ENCODE measurements at places on chromosomes 12 and 14.

DNA sequence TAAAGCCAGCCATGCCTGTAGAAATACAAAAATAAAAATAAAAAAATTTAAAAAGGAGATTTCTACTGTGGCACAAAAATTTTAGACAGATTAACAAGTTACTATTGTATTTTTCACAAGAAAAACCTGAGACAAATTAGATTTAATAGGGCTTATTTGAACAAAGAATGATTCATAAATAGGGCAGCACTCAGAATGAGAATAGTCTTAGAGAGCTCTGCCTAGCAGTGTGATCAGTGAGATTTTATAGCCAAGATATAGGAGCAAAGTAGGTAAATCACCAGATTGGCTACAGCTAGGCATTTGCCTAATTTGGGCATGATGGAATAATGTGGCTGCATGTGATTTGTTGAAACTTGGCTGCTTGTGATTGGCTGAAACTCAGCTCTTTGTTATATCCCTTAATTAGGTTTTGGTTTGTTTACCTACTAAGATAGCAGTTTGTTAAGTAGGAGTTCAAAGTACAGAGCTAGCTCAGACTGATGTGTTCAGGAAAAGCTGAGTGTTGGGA is 279.7 kb upstream of the TMTC1 start:
- no peak for DNase-seq

DNA sequence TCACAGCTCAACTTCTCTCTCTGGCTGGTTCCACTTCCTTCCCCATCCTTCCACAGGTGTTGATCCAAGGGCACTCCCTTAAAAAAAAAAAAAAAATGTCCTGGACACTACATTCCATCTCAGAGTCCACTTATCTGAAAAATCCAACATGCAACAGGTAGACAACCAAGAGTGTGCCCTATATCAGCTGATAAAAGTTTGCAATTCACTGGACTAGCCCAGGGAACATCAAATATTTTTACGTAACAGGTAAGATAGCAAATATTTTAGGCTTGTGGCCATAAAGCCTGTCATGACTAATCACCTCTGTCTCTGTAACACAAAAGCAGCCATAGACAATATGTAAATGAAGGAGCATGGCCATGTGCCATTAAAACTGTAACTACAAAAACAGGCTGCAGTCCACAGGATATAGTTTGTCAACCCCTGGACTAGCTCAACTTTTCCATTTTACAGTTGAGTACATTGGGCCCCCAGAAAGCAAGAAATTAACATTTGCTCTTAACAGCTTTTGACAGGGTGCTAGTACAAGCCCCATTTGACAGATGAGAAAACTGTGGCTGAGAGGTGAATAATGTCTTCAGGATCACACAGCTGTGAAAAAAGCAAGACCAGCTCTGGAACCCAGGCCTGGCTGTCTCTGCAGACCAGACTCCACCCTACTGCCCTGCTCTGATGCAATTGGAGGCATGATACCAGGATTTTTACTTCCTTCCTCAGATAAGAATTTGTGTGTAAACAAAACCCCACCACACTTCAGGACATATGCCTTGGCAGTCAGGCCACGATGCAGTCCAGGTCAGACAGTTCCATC is 68.9 kb downstream of the CMKLR1 start:
- DNase-seq, result no peak

GRCh38 chr12:91889910-91890309 is 255.7 kb downstream of the BTG1 start:
- DNase-seq, result no peak

- DNase-seq, result no peak
Measured at GRCh38 chr14:89256283-89256682, 160.8 kb downstream of the FOXN3 start.

DNA sequence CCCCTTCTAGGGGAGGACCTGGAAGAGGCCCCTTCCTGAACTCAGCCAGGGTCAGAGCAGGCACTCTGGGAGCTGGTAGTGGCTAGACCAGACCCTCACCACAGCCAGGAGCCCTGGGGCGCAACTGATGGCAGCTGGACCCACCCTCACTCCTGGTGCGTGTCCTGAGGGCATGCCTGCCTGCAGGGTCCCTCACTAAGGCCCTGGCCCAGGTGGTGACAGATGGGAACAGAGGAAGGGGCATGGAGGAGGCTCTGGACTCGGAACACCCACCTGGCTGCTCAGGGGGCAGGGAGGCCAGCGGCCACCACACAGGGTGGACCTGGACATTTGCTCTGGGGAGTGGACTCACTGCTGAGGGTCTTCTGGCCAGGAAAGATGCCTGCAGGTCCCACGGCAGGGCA is 342.2 kb upstream of the SFSWAP start:
- no peak for DNase-seq

GRCh38 chr14:90442388-90442787 is 45.6 kb downstream of the CALM1 start:
- no peak for DNase-seq

DNA sequence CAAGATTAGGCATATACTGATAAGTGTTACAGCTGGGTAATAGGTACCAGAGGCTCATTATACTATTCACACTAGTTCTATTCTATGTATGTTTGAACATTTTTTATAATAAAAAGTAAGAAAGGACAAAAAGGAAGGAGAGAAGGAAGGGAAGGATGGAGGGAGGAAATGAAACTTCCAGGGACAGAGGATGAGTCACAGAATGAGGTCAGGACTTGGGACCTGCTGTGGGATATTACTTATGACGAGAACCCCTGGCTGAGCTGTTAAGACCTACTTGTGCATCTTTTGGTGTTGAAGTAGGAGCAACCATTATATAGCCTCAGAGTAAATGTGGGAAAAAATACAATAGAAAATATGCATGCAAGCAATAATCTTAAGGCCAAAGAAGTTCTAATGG is 16.7 kb upstream of the TMEM260 start:
- no peak for DNase-seq

GRCh38 chr12:113700943-113701342 is 229.3 kb upstream of the LHX5 start:
- peak; percentile 28 for DNase-seq

DNA sequence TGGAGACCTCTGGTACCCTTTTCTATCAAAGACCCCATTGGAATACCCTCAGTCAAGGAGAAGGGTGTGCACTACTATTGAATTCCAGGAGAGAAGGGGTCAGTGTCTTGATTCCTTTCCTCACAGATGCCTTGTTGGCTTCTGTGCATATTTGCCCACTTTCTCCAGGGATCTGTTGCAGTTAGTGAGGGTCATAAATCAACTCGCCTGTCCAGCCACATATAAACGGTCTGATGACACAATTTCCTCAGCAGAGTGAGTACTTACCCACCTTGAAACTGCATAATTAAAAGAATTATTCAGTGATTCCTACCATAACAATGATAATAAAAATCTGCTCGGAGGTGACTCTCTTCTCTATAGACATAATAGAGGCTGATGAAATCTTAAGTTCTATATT is 13.9 kb upstream of the DCD start:
- no peak for DNase-seq

- DNase-seq, result no peak
Measured at GRCh38 chr12:131620520-131620919, 90.4 kb upstream of the SFSWAP start.

DNA sequence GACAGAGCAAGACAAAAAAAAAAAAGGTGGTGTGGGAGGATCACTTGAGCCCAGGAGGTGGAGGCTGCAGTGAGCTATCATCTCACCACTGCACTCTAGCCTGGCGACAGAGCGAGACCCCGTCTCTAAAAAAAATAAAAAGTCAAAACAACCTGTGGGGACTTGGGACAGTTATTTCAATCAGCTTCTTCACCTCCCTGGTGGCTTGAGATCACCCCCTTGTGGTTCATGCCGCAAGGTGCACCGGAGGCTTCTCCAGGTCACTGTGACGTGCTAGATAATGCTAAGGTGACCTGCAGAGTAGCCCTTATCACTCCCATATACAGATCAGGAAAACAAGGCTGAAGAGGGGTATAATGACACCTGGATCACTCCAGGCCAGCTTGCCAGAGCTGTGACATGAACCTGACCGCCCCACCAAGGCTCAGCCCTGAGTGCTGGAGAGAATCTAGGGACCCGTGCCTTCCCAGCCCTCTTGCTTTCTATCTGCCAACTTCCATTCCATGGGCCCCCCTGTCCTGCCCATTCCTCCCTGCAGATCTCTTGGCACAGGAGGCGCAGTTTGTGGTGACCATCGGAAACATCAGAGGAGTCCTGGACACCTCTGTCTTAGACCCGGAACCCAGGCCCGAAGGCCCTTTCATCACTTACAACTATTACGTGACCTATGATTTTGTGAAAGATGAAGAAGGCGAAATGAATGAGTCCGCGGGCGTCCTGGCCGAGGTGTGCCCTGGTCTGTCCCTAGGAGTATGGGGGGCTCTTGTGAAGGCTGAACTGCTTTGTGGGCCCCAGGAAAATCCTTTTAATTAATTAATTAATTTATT is 8.1 kb downstream of the LRRC43 start:
- DNase-seq, result peak; percentile 79

GRCh38 chr12:93072340-93072739 is 143.2 kb upstream of the EEA1 start:
- no peak for DNase-seq

DNA sequence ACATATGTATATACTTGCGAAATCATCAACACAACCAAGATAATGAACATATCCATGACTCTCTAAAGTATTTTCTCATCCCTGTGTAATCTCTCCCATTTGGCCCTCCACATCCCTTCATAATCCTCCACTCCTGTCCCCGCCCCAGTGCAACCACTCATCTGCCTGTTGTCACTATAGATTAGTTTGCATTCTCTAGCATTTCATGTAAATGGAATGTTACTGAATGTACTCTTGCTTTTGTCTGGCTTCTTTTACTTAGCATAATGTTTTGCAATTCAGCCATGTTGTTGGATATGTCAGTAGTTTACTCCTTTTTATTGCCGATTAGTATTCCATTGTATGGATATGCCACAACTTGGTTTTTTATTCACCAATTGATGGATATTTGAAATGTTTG is 99.1 kb downstream of the BICD1 start:
- no peak for DNase-seq

GRCh38 chr14:35389315-35389667 is 15.3 kb downstream of the NFKBIA start:
- DNase-seq, result no peak

DNA sequence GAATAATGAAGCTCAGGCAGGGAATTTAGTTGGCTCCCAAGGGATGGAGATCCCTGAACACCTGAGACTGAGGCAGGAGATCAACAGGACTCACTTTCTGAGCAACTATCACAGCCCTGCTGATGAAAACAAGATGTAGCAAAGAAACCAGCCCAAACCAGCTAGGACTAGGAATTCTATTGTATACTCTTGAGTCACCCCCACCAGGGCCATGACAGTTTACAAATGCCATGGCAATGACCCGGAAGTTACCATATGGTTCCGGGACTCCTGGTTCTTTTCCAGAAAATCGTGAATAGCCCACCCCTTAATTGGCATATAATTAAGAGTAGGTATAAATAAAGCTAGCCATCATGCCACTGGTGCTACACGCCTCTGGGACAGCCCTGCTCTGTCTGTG is 46.0 kb upstream of the OASL start:
- no peak for DNase-seq

DNA sequence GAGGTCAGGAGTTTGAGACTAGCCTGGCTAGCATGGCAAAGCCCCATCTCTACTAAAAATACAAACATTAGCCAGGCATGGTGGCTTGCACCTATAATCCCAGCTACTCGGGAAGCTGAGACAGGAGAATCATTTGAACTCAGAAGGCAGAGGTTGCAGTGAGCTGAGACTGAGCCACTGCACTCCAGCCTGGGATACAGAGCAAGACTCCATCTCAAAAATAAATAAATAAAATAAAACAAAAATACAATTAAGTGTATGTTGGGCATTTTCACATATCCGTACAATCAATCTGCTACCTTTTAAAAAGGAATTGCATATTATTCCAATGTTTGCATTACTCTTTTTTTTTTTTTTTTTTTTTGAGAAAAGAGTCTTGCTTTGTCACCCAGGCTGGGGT is 47.7 kb upstream of the HECTD1 start:
- no peak for DNase-seq

GRCh38 chr14:103882503-103883262 is 35.3 kb upstream of the PPP1R13B start:
- DNase-seq, result no peak

GRCh38 chr12:104588047-104588920 is 131.5 kb downstream of the CHST11 start:
- DNase-seq, result peak; percentile 86

DNA sequence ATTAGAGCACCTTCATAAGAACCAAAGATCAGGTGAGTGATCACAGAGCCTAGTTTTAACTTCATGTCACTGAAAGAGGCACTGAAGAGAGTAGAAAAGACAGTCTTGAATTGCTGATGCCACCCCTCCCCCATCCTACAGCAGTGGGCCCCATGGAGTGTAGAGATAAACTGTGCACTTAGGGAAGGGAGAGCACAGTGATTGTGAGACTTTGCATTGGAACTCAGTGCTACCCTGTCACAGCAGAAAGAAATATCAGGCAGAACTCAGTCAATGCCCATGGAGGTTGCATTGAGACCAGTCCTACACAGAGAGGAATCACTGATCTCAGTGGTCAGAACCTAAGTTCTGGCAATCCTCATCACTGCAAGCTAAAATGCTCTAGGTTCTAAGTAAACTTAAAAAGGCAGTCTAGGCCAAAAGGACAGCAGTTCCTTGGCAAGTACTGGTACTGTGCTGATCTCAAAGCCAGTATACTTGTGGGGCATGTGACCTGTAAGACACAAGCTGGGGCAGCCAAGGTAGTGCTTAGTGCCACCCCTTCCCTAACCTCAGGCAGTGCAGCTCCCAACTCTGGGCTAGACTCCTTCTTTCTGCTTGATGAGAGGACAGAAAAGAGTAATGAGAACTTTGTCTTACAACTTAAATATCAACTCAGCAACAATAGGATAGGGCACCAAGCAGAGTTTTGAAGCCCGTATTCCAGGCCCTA is 94.1 kb downstream of the FSCB start:
- DNase-seq, result no peak

DNA sequence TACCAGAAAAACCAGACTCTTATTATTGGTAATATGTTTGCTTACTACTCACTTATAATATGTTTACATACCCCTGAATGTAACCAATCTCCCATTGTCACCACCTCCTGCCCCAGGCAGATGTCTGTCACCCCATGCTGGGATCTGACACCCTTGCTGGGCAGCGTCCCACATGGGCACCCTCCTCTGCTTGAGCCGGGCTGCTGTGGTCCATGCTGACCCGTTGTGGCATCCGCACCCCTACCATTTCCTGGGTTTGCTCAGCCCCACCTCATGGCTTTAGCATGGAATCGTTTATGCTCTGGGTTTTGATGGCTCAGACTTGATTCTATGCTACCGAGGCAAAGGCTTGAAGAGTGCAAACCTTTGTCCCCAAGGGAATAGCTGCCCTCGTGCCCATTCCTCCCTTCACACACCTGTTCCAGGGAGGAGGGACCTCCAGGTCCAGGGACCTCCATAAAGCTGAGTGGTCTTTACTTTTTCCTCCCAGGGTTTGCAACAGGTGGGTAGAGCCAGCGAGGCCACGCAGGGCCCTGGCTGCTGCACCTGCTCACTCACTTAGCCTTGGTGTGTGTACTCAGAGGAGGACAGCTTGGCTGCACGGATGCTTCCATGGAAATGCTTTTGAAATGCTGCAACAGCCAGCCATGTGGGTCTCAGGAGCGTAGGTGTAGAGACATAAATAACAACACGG is 68.7 kb downstream of the PRMT8 start:
- DNase-seq, result no peak

All from A549 (cell line).